ENCODE measurements at places on chromosomes 12 and 14. TPM values are rescaled to one million over a fixed set of nuclear protein-coding genes. Genes with fewer than 3 reads are reported as not detected.

The TDRD9 gene
- 0.25 TPM for total RNA-seq

The ORAI1 gene
- 35.6 TPM for total RNA-seq

The TAS2R14 gene
- 0.68 TPM for total RNA-seq

The BEGAIN gene
- 7.0 TPM for total RNA-seq

The GPR162 gene
- 0.38 TPM for total RNA-seq

The ATL1 gene
- 4.6 TPM for total RNA-seq

The ABHD12B gene
- not detected for total RNA-seq

The GALC gene
- 12.5 TPM for total RNA-seq

The CISTR gene
- total RNA-seq: not detected

The L3HYPDH gene
- 39.0 TPM for total RNA-seq

The FAIM2 gene
- not detected for total RNA-seq

The POLR3B gene
- 4.8 TPM for total RNA-seq

The DNAI7 gene
- total RNA-seq: 0.08 TPM

The P2RX2 gene
- total RNA-seq: not detected

The HIGD1C gene
- total RNA-seq: not detected

The UNC79 gene
- total RNA-seq: 0.01 TPM

The RASSF9 gene
- total RNA-seq: 1.4 TPM

Measured in A549 treated with Hydrocortisone at 1 μM for 4 hours (cell line).